Stimulated activated CD4-positive, alpha-beta T cell treated with anti-CD3 and anti-CD28 coated beads, Interleukin-2, amount 100 ng/mL, for 48 hours (primary cell): ENCODE measurements at places on chromosomes 16 and 17.

- DNase-seq: no peak
Measured at GRCh38 chr17:79220713-79221291, 146.2 kb downstream of the ENGASE start.

DNA sequence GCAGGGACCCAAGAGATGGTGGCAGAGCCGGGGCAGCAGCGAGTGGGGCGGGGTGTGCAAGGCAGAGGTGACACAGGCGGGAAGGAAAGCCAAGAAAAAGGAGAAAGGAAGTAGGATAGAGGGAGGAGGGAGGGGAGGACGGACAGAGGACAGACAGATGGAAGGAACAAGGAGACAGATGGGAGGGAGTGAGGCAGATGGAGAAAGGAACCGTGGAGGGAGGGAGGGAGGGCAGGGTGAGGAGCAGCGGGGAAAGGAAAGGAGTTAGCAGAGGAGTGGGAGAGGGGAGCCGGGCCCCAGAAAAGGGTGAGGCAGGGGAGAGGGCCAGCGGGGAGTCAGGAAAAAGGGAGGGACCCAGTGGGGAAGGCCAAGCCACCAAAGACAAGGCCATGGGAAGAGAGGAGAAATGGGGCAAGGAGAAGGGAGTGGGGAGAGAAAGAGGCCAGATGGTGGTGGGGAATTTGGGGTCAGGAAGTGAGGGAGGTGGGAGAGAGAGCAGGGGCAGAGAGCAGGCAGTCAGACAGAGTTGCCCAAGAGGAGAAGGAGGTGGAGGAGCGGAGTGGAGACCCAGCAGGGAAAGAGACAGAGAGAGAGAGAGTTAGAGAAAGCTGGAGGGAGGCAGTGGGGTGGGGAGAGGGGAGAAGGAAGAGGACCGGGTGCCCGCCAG is 13.2 kb upstream of the ASGR1 start:
- DNase-seq: no peak

DNA sequence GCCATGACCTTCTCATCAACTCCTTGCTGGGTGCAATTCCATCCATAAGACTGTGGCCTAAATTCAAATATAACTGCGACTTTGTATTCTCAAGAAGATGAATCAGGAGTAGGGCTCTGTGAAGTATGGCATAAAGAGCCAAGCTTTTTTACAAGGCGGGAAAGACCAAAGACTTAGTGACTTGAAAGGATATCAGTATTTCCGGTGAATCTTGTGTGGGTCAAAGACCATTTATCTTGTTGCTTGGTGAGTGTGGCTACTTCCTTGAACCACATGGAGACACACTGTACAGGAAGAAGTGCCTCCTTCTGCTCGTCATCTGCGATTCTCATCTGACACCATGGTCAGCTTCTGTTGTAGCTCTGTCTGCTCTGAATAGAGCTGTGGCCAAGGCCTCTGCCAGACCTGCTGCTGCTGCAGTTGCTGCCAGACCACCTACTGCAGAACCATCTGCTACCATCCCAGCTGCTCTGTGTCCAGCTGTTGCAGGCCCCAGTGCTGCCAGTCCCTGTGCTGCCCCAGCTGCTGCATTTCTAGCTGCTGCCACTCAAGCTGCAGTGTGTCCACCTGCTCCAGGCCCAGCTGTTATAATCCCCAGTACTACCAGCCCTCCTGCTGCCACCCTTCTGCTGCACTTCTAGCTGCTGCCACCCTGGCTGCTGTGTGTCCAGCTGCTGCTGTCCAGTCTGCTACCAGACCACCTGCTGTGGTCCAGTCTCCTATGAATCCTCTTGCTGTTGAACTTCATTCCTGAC is 6.1 kb upstream of the KRTAP2-4 start:
- DNase-seq: no peak

GRCh38 chr17:79852748-79853147 is 13.5 kb upstream of the CBX4 start:
- DNase-seq: no peak

GRCh38 chr17:19348806-19349205 is 13.7 kb downstream of the B9D1 start:
- no peak for DNase-seq

GRCh38 chr17:80421381-80422090 is 6.6 kb downstream of the ENDOV start:
- no peak for DNase-seq
